Stimulated activated CD4-positive, alpha-beta T cell treated with anti-CD3 and anti-CD28 coated beads, Interleukin-12 subunit alpha, Interleukin-12 subunit beta, amount 100 ng/mL, for 4 hours (primary cell): ENCODE measurements at places on chromosomes 2 and 18.

- no peak for DNase-seq
These were observed 28.1 kb upstream of the MYCN start for GRCh38 chr2:15912203-15912602.

DNA sequence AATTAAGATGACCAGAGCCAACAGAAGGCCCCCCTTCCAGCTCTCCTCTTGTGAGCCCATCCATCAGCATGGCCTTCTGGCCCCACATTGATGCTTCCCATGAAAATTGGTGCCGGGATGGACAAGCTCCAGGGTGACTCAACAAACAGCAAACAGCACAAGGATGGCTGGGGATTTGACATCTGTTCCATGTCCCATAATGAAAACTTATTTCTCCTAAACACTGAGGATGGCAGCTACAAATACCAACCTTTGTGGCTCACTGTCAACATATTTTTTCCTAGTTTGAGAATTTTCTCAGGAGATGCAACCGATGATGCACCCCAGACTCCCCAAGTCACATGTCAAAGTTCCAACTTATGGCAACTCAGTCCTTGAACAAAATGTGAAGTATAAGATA is 169.6 kb upstream of the SIX2 start:
- no peak for DNase-seq

DNA sequence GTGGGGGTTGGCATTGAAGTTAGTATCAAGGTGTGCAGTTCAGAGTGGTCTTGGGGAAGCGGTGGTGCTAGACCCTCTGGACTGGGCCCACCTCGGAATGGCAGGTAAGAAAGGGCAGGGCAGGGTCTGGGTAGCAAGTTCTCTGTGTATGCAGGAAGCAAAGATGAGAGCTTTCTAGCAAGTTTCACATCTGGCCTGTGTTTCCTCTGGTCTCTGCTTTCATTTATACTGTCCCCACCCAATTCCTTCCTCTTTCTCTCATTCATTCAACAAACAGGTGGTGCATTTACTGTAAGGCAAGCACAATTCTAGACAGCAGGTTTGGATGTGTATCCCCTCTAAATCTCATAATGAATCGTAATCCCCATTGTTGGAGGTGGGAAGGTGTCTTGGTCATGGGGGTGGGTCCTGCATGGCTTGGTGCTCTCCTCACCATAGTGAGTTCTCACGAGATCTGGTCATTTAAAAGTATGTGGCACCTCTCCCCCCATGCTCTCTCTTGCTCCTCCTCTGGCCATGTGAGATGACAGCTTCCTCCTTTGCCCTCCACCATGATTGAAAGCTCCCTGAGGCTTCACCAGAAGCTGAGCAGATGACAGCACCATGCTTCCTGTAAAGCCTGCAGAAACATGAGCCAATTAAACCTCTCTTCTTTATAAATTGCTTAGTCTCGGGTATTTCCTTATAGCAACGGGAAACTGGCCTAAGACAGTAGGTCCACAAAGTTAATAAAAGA is 51.8 kb downstream of the PKDCC start:
- DNase-seq, result no peak

GRCh38 chr18:37294951-37295350 is 270.6 kb downstream of the CELF4 start:
- no peak for DNase-seq

GRCh38 chr2:122745603-122746002 is 990.2 kb downstream of the TSN start:
- DNase-seq, result no peak

- DNase-seq, result no peak
These were observed 249.3 kb upstream of the SYT4 start for GRCh38 chr18:43526426-43527145.

DNA sequence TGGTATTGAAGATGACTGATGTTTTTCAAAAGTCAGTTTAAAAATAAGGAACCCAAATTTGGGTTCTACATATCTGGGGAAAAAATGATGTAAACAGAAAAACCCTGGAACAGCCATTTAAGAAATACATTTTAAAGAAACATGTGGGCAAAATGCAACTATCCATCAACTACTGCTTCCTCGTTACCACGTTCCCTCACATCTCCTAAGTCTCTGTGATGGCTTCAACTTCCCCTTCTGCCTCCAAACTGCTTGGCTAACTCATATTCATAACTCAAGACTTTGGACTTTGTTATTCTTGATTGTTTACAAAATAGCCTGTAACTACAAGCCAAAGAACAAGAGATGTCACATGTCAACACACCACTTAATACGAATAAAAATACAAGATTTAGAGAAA is 116.3 kb downstream of the DYM start:
- no peak for DNase-seq

- no peak for DNase-seq
These were observed 143.5 kb upstream of the LMAN1 start for GRCh38 chr18:59502274-59503175.

- DNase-seq, result no peak
These were observed 771.1 kb upstream of the ZEB2 start for GRCh38 chr2:145290986-145291385.

DNA sequence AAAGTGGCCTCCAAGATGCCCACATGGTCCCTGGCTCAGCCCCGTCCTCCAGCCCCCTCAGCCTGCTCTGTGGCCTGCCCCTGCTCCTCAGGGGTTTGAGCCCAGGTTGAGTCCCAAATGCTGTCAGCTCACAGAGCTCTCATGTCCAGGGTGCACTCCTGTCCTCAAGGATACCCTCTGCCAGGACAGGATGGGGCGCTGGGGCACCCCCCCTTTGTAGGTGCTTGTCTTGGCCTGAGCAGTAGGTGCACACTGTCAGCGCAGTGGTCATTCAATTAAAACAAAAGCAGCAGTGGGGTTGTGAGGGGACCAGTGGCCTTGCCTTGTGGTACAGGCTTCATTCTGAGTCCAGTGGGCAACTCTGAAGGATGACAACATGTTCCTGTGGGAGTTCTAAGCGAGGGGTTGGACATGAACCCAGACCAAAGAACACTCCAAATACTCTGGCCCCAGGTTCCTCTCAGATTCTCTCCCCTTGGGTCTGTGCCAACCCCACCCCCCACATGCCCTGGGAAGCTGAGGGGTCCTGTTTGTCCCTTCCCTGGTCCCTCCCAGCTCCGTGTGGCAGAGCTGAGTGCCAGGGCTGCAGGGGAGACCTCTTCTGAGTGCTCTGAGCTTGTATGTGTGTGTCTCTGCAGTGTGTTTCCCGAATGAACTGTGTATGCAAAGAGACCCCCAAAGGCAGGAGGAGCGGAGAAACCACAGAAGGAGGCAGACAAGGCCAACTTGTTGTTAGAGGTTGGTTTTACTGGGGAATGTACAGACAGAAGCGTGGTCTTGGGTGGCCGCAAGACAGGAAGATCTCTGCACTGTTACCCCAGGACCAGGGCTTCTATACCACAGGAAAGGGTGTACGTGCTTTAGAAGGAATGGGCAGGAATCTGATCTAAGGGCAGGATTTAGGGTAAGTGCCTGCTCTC is 155.6 kb upstream of the HS6ST1 start:
- DNase-seq, result no peak

- no peak for DNase-seq
These were observed 34.6 kb upstream of the MAL start for GRCh38 chr2:94990956-94991355.

DNA sequence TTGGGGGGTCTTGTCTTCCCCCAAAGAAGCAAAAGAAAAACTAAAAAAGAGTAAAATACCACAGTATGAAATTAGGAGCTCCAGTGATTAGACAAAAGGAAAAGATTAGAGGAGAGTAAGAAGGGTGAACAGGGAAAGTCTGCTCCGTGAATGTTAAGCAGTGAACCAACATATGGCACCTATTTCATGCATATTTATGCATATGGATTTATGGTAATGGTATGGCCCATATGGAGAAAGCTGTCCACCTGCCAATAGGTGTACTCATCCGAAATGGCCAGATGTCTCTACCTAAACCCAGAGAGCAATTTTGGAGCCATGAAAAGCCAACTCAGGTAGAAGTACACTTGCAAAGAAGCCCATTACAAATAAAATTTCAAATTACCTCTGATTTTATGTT is 404.0 kb upstream of the RAB6C start:
- DNase-seq, result no peak

- no peak for DNase-seq
These were observed 187.4 kb upstream of the NCKAP5 start for GRCh38 chr2:133755480-133756300.

DNA sequence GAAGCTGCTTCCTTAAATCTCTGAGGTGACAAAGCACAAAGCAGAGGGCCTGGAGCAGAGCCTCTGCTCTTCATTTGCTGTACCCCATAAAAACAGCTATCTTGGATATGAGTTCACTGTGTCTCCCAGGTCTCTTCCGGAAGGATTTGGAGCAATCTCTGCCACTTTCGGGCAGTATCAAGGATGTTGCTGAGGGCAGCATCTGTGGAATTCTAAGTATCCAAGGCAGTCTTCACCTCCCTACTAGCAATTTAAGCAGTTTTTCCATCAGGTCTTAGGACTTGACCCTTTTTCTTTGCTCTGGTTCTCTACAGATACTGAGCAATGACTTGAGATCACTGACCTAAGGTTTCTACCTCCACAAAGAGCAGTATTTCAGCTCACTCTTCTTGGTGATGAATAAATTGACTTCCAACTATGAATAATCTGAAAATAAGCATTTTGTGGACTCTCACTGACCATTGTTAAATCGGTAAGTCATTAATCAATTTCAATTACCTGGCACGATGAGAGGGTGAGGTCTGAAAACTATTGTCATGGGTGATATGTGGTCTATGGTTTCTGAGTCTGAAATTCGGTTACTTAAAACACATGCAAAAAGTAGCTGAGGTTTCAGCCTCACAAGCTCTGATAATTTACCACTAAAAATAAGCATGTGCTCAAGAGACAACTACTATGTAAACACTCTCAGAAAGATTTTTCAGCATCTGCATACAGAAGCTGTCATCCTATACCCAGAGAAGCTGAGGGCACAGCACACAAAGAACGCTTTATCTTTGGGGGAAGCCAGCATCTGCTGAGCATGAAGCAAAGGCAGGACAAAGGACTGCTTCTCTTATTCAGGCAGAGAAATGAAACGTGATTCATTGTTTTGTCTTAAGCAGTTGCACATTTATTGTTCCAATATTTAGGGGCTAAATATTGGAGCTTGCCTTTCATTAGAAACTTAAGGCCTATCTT is 32.1 kb upstream of the SPATS2L start:
- no peak for DNase-seq

DNA sequence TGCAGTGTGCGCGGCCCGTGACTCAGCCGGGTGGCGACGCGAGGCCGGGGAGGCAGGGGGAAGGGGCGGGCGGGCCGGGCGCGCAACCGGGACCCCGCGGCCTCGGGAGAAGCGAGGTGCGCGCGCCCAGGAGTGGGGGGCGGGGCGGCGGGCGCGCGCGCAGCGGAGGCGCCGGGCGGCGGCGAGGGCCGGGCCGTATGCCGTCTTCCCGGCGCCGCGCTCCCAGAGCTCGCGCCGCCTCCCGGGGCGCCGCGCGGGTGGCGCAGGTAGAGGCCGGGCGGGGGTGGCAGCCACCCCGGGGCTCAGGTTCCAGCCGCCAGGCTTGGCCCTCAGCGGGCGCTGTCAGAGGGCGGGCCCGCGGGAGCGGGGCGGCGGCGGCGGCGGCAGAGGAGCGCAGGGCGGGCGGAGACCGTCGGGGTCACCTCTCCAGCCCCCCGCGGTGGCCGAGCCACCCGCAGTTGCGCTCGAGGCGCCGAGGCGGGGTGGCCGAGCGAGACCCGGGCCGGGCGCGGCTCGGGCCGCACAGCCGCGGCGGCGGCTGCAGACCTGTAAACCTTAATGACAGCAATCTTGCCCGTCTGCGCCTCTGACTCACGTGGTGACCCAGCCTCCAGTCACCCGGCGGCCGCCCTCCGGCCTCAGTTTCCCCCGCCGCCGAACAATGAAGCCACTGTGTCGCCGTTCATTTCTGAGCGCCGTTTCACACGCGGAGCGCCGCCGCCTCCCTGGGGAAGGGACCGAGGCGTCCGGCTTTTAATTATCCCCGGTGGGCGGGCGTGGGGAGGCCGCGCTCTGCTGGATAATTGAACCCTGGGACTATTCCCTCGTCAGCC is 25.3 kb upstream of the SMAD7 start:
- DNase-seq, result peak; percentile 62

- DNase-seq, result no peak
These were observed 136.0 kb upstream of the SPOPL start for GRCh38 chr2:138365581-138365980.

DNA sequence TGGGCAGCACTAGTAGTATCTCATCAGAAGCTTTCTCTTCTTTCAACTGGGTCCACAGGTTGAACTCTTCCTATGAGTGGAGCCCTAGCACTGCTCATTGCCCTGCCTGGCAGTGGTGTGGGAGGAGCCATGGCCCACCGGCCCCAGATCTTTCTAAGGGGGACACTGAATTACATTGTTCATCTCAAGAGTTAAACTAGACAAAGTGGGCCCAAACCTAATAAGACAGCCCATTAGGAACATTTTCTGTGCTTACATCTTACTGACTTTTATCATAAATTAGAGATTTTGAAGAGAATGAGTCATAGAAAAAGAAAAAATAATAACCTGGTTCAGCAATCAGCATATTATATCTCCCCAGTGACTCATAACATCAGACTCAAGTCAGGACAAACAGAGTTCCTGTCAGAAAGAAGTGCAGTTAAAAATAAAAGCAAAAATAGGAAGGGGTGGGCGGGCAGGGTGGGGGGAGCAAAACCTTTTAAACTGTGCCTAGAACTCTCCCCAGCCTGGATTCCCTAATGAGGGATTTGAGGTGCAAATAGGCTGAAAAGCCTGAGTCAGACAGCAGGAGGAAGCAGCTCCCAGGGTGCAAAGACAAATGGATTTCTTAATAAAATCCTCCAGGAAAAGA is 161.6 kb upstream of the TRIB2 start:
- peak; percentile 30 for DNase-seq

DNA sequence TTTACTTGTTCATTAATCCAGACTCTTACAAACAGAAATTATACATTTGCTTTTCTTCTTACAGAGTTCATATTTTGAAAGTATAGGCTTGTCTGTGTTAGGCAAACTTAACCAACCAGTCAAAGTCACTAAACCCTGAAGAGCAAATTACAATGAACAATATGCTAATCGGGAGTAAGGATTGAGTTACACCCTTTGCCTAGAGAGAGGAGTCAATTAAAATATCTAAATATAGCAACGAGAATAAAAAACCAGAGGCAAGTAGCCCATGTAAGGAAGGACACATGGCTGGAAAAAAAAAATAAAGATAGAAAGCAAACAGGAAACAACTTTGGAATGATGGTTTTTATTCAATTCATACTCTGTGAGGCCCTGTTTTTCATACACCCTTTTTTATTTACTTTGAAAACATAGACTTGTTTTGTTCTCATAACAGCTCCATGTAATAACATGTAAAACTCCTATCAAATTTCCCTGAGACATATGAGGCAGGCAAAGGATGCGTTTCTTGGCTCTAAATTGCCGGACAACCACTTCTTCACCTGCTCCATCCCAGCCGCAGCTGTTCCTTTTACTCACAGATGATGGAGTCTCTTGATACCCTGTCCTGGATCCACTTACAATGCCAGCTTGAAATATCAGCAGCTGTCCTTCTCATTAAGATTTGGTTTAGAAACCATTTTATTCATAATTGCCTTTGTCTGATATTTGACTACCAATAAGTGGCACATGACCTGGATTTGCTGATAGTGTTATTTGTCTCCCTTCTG is 767.7 kb upstream of the GCFC2 start:
- no peak for DNase-seq

GRCh38 chr2:219592736-219593135 is 4.9 kb upstream of the STK11IP start:
- no peak for DNase-seq
